ENCODE measurements at places on chromosomes 16 and 17.

DNA sequence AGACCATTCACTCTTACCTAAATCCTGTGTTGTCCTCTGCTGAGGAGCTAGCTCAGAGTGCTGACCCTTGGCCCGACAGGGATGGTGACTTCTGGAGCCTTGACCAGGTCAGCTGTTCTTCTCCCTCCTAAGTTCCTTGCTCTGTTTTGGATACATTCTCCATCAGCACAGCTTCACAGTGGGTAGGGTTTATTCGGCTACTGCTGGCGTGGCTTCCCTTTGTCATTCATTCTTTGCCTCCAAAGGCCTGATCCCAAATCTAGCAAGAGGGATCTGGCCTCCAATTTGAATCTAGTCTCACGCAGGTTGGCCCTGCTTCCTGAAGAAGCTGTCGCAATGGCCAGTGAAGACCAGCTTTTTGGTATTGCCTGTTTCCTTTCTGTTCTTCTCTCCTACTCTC is 116.6 kb downstream of the SHISA9 start:
- DNase-seq = no peak

- no peak for DNase-seq
Measured at GRCh38 chr17:40060887-40061608, 1.7 kb upstream of the THRA start.

DNA sequence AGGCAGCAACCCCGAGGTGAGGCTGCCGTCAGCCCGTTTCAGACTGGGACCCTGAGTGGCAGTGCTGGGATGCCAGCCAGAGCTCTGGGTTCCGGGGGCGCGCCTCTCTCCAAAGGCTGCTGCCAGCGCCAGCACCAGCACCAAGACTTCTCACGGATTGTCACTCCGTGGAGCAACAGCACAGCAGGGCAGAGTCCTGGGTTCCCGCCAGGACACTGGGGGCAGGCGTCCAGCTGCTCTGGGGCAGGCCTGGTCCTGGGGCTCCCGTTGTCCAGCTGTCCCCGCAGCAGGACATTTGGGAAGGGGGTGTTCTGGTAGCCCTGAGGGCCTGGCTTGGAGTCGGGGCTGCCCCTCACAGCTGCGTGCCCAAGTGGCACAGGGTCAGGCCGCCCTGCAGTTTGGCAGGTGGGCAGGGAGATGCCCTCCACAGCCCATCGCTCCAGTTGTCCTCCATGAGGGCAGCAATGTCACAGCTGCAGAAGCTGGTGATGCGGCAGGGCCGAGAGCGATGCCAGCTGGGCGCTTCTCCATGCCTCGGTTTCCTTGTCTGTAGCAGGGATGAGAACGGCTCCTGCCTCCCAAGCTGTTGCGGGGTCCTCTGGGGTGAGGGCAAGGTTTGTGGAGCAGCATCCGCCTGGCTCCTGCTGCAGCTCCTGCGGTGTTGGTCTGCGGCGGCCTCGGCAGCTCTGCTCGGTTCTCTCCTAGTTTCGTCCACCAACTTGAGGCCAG is 137.3 kb upstream of the CIBAR2 start:
- no peak for DNase-seq

GRCh38 chr16:20866145-20866772 is 33.9 kb downstream of the DCUN1D3 start:
- peak; percentile 43 for DNase-seq

DNA sequence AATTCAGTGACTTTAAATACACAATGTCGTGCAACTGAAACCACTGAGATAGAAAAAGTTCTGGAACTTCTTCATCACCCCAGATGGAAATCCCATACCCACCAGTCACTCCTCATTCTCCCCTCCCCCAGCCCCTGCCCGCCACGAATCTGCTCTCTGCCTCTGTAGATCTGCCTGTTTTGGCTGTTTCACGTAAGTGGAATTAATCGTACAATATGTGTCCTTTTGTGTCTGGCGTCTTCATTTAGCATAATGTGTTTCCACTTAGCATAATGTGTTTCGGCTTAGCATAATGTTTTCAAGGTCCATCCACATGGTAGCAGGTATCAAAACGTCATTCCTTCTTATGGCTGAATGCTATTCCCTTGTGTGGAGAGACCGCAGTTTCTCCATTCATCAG is 3.5 kb upstream of the SPPL2C start:
- no peak for DNase-seq

GRCh38 chr16:24424364-24424763 is 115.0 kb upstream of the RBBP6 start:
- DNase-seq = no peak

DNA sequence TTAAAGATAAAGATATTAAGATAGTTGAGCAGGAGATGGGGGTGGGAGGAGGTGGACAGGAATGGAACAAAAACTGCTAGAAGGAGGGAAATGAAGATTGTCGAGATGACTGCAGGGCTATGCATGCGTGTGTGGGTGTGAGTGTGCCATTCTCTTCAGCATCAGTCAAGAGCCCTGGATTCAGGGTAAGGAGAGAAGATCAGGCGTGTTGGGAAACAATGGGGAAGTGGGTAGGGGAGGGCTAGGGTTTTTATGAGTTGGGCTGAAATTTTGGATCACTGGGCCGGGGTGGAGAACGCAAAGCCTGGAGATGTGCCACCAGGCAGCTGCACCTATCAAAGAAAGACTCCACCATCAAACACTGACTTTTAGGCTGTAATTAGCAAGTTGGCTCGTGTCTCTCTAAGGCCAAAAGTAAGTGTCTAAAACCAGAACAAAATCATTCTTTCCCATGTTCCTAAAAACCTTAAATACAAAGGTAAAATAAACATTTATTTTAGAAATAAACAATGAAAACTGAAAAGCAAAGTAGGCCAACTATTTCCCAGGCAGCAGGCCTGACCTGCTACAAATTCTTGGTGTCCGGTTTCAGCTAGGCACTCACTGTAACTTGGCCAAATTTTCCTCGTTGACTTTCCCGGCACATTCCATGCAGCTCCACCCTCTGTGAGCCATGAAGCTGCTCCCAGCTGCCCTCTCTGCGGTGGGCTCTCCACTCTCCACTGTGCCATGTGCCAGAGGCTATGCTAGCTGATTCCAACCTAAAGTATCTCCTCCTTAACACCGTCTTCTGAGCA is 4.2 kb downstream of the CDRT4 start:
- no peak for DNase-seq

GRCh38 chr17:869567-870525 is 87.7 kb downstream of the MRM3 start:
- DNase-seq = no peak

- DNase-seq = no peak
Measured at GRCh38 chr16:21163576-21163975, 5.1 kb downstream of the LDAF1 start.

DNA sequence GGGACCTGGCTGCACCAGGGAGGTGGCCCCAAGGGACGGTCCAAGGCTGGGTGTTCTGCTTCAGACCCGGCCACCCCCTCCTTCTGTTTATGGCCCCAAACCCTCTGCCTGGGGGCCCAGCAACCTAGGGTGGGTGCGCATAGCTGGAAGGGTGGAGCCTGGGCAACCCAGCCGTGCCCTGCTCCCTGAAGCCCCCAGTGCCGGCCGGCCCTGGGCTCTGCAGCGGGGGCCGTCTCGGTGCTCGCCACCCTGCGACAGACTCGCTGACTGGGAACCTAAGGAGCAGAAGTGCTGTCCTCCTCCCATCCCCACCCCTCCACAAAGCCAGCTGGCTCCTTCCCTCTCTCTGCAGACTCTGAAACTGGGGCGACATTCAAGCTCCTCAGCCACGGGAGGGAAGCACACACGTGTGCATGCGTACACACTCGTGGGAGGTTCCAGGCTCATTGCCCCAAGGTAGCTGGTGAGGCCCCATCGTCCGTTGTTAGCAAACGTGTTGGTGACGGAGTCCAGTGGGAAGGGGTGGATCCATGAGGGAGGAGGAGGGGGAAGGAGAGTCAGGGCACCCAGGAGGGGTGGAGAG is 43.4 kb downstream of the ENGASE start:
- no peak for DNase-seq

DNA sequence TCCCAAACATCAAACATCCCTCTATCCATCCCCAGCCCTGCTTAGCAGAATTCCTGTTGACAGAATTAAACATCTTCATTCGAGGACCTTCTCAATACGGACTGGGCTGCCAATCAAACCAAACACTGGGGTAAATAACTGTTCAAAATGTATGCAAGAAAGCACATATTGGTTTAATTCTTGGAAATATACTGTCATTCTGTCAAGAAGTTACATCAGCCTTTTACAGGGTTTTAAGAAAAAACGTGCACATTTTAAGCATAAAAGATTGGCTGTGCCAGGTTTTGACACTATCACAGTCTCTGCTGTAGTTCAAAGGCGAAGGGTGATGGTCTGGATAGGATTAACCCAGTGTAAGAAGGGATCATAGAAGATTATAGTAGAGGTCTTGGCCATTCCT is 25.1 kb upstream of the CCNF start:
- no peak for DNase-seq

DNA sequence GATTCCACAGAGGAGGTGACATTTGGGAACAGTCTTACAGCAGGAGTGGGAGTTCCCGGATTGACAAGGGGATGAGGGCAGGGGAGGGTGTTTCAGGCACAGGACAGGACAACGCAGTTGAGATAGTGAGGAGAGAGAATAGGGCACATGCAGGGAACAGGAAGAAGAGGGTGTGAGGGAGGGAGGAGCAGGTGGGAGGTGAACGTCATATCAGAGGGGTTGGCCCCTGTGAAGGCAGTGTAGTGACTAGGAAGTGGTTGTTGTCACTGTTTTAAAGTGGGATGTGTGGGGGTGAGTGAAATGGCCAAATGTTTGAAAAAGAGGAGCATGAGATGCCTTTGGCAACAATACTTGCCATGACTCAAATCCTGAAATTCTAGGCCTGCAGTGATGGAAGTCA is 12.2 kb downstream of the PRKCB start:
- DNase-seq = peak; percentile 57

GRCh38 chr16:31025339-31025738 is 8.0 kb upstream of the STX4 start:
- DNase-seq = no peak

DNA sequence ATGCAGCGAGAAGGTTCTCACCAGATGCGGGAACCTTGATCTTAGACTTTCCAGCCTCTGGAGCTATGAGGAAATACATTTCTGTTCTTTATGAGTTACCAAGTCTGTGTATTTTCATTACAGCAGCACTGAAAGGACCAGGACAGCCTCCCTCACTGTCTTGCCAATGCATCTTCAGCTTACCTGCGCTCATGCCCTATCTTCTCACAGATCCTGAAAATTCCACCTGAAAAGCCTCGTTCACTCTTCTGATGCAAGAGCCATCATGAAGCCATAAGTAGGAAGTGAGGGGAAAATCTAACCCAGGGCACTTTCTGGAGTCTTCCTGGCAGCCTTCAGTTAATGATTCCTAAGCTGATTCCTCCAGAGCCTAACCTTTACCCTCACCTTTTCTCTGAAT is 194.0 kb downstream of the SALL1 start:
- no peak for DNase-seq

DNA sequence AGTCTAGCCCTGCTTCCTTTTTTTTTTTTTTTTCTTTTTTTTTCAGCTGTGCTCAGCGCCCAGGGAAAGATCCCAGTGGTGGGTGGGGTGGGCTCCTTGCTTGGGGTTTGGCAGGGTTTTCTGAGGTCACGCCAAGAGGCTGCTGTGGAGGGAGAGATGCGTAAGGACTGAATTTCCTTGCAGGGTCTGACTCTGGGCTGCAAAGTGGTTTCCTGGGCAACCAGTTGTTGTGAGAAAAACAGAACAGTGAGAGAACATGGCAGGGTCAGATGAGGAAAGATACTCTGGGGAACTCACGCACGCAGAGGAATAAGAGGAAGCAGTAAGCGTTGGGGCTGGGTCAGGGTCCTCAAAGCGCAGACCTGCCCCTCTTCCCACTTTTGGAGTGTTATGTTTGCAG is 119.5 kb downstream of the IRF8 start:
- no peak for DNase-seq

GRCh38 chr17:47221154-47221553 is 12.0 kb downstream of the MYL4 start:
- no peak for DNase-seq

GRCh38 chr16:25014500-25015147 is 545 bp downstream of the ARHGAP17 start:
- DNase-seq = peak; percentile 34

GRCh38 chr16:70656712-70657263 is 10.4 kb downstream of the IL34 start:
- DNase-seq = no peak

DNA sequence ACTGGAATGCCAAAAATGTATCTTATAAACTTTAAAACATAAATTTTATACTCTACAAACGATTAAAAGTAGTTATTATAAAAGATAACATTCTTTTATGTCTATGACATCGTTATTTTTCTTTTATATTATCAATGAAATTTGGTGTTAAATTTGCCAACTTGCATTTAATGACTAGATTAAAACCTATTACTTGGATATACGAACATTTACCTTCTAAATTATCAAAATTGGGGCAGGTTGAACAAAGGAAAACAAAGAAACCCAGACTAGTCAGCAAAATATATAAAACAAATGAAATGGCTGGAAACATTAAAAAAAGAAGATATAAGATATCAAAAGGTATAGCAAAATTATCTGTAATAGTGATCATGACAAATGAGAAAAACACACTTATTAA is 34.1 kb upstream of the ABCA3 start:
- DNase-seq = no peak

- peak; percentile 85 for DNase-seq
Measured at GRCh38 chr16:28192806-28193529, 18.8 kb downstream of the XPO6 start.

DNA sequence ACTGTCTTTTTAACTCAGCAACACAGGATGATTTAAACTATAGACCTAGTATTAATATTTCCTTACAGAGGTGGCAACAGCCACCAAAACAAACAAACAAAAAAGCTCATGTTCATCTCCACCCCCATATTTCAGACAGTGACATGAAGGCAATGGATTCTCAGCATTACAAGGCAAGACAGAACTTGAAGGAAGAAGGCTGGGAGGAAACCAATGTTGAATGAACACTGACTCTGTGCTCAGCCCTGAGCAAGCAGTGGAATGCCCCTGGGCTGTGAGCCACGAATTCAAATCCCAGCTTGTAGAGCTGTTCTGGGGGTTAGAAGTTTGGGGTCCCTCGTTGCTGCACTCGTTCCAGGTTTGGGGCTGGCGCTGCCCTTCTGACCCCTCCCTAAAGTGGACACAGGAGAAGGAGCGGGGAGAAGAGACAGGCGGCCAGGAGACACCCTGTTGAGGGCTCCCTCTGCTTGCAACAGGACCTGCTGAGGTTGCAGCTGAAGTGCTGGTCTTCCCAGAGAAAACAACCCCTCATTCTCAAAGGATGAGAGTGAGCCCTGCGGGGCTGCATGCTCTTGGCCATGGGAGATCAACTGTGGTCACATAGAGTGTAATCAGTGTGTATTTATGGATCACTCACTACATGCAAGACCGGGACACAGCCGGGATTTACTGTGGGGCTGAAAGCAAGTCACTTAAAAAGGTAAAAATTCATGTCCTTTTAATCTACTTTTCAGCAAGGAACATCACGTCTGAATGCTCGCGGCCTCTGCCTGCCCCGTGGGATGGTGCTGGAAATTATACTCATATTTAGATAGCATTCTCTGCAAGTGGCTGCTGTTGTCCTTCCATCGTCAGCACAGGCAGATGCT is 34.3 kb downstream of the MYH3 start:
- no peak for DNase-seq

GRCh38 chr16:51523400-51523799 is 372.3 kb upstream of the SALL1 start:
- DNase-seq = no peak

- peak; percentile 48 for DNase-seq
Measured at GRCh38 chr17:47978324-47978723, 7.4 kb downstream of the CDK5RAP3 start.

- peak; percentile 52 for DNase-seq
Measured at GRCh38 chr16:67967958-67968399, 458 bp downstream of the SLC12A4 start.

All from activated T-cell treated with anti-CD3 and anti-CD28 coated beads, Interleukin-2, amount 50 U/mL, for 72 hours (primary cell).